Fibroblast of lung (primary cell): ENCODE measurements at places on chromosomes 7 and 10. TPM values are rescaled to one million over a fixed set of nuclear protein-coding genes. Genes with fewer than 3 reads are reported as not detected.

GRCh38 chr7:18655912-18656311, 160.4 kb downstream of the HDAC9 start:
- no peak overlapping the region for H3K4me3 ChIP-seq
- H3K27ac ChIP-seq: no peak overlapping the region
- H3K36me3 ChIP-seq: no peaks in the 10 kb centered on the region
- no peak for DNase-seq
- no peaks in the 10 kb centered on the region for H3K27me3 ChIP-seq
- no peaks in the 10 kb centered on the region for H3K4me1 ChIP-seq

GRCh38 chr10:81873231-81873931, 1.6 kb upstream of the NRG3 start:
- H3K4me1 ChIP-seq: no peaks in the 10 kb centered on the region
- H3K36me3 ChIP-seq: no peaks in the 10 kb centered on the region
- no peak for DNase-seq
- no peak overlapping the region for H3K27ac ChIP-seq

DNA sequence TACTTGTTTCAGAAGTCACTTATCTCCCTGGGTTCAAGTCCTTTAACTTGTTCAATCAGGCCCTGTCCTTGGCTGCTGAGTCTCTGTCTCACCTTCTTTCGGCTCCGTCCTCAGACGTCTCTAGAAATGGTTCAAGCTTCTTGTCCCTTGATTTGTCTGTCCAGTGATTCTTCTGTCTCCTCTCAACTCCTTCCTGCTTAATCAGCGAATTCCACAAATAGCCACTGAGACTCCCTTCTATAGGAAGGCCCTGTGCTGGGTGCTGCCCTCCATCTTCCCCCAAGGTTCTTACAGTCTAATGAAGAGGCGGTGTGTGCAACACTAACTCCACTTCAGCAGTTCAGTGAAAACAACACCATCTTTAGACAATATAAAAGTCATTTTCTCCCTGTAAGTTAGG, 12.7 kb downstream of the FAM241B start:
- peaks cover 9% of the 10 kb centered on the region for H3K27me3 ChIP-seq
- H3K36me3 ChIP-seq: no peaks in the 10 kb centered on the region
- no peaks in the 10 kb centered on the region for H3K4me1 ChIP-seq
- no peak for DNase-seq
- no peak overlapping the region for H3K27ac ChIP-seq
- no peak overlapping the region for H3K4me3 ChIP-seq

The CCL24 gene
- total RNA-seq: not detected in 2 replicates

The SEMA3A gene
- total RNA-seq: 19.5 and 60.8 TPM in 2 replicates

The DEPP1 gene
- total RNA-seq: 97.3 and 120 TPM in 2 replicates
